GM12864 (cell line): ENCODE measurements at places on chromosomes 2 and 18.

GRCh38 chr2:8732601-8733000 lies 50.7 kb downstream of the ID2 start:
- DNase-seq = no peak

GRCh38 chr18:49006641-49007454 lies 56.1 kb upstream of the SMAD7 start:
- no peak for DNase-seq

DNA sequence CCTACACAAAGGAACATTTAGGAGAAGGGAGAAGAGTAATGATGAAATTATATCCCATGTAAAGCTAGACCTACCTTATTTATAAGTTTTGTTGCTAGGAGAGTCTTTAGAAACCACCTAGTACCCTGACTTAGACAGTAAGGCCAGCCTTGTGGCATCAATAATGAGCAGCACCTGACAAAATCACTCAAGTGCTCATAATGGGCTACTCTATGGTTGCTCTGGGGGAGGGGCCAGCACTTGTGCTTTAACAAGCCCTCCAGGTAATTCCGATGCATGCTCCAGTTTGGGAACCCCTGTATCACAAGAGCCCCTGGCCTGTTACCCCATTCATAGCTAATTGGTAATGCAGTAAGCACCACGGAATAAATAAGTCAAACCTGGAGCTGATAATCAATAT lies 102.9 kb upstream of the ALK start:
- no peak for DNase-seq

- DNase-seq = no peak
Observed at GRCh38 chr2:215218587-215219577, 80.5 kb upstream of the ABCA12 start.

- DNase-seq = no peak
Observed at GRCh38 chr2:75462721-75463120, 98.0 kb downstream of the EVA1A start.

DNA sequence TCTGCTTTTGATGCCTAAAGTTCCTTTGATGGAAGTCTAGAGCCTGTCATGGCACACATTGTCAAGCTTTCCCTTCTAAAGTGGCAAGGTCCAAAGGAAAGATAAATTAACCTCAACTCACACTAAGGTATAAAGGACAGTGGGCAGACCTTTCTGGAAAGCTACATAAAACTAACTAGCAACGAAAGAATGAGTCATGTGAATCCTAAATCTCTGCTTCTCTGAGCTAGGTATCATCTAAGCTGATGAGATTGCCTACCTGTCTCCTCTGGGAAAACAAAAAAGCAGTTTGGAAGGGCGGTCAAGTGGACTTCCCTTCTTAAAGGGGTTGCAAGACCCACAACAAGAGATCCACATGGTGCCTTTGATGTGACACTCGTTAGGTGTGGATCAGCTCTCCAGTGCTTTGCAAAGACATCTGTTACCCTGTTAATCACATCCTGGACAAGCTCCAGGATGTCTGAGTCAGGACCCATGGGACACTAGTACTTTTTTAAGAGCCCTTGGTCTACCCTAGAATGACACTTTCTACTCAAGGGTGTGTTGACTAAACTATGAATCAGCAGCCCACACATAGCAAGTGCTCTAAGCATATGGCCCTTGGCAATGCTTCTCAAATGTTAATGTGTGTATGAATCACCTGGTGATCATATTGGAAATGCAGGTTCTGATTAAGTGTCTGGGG lies 173.5 kb downstream of the ALK start:
- DNase-seq = no peak

GRCh38 chr18:55912071-55912470 lies 324.1 kb upstream of the TCF4 start:
- no peak for DNase-seq

- DNase-seq = no peak
Observed at GRCh38 chr2:55232863-55233657, 572 bp downstream of the RPS27A start.

GRCh38 chr18:54647176-54647575 lies 56.1 kb downstream of the DYNAP start:
- no peak for DNase-seq

DNA sequence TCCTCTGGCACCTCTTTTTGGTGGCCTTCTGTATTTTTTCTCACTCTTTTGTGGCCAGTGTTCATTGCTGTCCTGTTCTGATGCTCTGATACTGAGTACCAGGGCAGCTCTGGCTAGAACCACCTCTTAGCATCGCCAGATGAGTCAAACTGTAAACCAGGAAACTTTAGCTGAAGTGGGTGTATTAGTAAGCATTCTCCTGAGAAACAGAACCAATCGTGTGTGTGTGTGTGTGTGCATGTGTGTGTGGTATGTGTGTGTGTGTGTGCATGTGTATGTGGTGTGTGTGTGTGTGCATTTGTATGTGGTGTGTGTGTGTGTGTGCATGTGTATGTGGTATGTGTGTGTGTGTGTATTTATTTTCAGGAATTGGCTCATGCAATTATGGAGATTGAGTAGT lies 166.3 kb upstream of the SKOR2 start:
- no peak for DNase-seq
